ENCODE measurements at places on chromosomes 6 and 20.

DNA sequence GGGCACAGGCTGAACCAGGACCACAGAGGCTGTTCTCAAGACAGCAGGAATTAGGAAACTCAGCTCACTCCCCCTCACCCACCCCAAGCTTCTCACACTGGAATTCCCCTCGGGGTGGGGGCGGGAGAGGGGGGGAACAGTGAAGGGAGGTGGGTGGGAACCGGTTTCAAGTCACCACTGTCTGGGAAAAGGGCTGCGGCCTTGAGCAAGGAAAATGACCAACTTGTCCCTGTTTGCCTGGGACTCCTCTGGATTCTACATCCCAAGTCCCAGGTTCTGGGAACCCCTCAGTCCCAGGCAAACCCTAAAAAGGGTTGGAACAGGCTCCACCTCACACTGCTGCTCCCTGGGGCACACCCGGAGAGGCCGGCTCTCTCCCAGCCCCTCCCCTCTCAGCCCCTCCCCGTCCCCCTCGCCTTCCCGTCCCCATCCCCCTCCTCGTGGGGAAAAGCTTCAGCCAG lies 230.7 kb downstream of the TFAP2C start:
- no peak for DNase-seq

- no peak for DNase-seq
Observed at GRCh38 chr6:3884007-3884745, 35.0 kb downstream of the FAM50B start.

DNA sequence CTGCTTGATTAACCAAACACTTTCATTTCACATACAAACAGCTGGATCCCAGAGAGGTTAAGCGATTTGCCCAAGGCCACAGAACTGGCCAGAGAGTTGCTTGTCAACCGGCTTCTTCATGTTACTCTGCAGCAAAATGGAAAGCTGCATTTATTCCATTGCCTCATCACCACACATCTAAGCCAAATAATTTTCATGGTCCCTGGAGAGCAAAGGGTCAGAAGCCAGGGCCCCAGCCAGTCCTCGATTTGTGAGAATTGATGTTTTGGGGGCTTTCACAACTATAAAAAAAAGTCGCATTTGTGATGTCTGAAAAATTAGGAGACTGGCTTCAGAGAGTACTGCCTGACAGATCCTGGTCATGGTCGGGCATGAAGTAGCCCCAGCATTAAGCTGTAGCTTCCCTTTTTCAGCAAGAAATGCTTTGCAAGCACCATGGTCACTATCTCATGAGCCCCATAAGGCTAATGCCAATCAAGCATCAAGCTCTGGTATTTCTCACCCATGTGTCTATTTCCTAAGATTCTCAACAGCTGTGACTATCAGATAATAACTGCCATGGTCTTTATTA lies 95.8 kb downstream of the BANF2 start:
- DNase-seq: no peak

DNA sequence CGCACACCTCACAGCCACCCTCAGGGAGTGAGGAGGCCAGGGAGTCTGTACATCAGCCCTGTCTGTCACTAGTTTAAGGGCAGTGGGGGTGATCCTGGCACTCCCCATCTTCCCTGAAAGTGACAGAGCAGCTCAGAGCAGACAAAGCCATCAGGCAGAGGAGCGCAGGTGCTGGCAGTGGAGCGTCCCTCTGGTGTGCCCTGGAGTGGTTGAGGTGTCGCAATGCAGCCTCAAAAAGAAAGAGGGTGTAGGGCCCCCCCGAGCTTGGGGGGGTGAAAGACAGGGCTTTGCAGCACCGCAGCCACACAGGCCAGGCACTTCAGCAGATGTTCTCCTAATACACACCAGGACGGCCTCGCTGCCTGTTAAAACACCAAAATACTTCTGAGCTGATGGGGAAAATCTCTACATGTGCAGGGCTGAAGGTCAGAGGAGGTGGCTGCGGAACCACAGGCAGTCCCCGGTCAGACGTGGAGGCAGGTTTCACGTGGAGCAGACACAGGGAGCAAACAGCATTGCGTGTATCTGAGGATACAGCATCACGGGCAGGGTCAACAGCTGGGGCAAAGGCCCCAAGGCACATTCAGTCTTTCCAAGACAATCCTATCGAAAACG lies 69.5 kb downstream of the PREX1 start:
- DNase-seq: no peak

- DNase-seq: no peak
Observed at GRCh38 chr6:90758741-90759140, 171.9 kb upstream of the MAP3K7 start.

DNA sequence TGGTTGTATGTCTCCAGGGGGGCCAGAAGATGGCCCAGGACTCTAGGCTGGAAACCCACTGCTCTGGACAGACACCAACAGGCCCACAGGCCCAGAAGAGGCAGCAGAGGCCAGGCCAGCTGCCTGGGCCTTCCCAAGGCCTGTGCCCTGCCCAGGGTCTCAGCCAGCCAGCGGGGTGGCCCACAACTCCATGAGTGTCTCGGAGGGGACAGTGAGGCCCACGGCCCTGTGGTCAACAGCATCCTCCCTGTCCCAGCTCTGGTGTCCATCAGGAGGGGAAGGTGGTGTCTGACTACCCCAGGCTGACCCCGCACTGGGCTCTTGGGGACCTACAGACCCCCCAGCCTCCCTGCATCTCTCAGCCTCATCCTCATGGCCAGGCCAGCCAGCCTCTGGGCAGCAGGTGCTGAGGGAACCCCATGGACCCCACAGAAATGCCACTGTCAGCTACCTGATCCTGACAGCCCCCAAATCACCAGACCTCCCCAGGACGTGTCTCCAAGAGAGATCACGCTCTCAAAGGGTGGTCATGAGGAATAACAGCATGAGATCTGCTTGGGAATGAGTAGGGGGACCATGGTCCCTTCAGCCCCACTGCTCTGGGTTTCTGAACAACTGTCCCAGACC lies 112.4 kb downstream of the NOL4L start:
- no peak for DNase-seq

DNA sequence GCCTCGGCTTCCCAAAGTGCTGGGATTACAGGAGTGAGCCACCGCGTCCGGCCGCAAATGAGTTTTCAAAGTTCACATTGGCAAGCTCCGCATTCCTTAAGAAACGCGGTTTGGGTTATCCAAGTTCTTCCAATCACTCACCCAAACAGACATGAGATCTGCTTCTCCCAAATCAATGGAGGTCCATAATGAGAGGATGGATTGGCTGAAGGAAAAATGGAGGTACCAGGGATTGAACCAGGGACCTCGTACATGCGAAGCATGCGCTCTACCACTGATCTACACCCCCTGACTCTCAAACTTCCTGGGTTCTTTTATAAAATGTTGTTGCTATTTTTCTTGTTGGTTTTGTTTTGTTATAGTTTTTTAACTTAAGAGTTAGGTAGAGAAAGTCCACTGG lies 170.0 kb downstream of the GPX5 start:
- DNase-seq: no peak

DNA sequence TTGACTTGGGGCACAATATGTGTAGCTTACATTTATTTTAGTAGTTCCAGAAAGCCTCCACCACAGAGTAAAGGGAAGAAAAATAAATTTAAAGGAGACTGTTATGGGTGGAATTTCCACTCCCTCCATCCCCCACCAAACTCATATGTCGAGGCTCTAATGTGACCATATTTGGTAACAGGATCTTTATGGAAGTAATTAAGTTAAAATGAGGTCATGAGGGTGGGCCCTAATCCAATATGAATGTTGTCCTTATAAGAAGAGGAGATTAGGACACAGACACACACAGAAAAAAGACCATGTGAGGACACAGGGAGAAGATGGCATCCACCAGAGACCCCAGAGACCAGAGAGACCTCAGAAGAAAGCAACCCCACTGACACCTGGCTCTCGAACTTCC lies 189.7 kb downstream of the EDN1 start:
- no peak for DNase-seq

GRCh38 chr20:24109008-24109407 lies 120.4 kb upstream of the GGTLC1 start:
- DNase-seq: no peak

- DNase-seq: no peak
Observed at GRCh38 chr6:35168461-35168861, 27.3 kb upstream of the TCP11 start.

- DNase-seq: no peak
Observed at GRCh38 chr20:4966826-4967751, 34.2 kb downstream of the SLC23A2 start.

Measured in occipital lobe (tissue), 3 donors.